ENCODE measurements at places on chromosomes 5 and 9.

DNA sequence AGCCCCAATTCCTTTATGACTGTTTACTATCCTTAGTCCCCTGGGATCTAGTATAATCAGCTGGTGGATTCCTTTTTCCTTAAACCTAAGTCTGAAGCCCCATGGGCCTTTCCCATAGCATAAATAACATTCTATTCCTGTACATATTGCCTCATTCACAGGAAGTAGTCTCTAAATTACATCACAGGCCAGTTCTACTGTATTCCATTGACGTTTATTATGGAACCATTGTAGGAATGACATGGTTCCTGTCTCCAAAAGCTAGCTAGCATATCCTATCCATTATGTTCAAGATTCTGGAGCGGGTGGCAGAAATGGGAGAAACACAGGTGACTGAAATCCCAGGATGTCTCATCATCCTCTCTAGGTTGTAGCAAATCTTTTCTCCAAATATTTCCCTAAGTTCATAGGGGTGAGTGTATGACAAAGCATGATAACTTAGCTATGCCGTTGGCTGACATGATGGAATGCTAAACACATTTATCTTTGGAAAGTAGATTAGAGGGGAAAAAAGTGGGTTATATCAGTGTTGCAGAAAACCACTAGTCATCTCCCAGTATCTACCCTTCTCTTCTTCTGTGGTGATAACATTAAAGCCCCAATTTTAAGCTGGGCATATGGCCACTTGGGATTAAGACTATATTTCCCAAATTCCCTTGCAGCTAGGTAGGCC lies 140.1 kb downstream of the FGF1 start:
- no peak for DNase-seq

DNA sequence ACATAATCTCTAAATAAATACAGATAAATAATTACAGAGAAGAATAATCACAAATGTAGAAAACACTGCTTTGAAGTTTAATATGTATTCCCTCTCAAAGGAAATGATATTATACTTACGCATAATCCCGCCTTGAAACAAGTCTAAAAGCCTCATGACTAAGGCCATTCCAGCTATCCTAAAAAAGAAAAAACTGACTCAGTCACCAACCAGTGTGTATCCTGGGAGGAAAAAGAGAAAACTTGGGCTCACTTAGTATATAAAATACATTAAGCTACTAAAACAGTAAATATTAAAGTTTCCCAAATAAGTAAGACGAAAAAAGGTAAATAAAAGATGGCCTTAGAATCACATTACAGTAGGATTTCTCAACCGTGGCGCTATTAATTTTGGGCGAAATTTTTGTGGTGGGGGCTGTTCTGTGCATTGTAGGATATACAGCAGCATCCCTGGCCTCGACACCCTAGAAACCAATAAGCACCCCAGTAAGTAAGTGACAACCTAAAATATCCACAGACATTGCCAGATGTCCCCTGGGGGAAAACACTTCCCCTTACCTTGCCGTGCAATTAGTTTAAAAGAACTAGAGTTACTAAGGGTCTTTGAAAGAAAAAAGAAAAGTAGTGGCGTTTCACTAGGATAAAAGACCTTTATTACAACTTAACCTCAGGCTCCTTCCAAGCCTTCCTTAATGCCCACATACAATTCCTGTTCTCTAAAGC lies 1.1 kb downstream of the HSPA9 start:
- no peak for DNase-seq

- DNase-seq: no peak
Observed at GRCh38 chr9:78663369-78663768, 366.4 kb downstream of the PSAT1 start.

DNA sequence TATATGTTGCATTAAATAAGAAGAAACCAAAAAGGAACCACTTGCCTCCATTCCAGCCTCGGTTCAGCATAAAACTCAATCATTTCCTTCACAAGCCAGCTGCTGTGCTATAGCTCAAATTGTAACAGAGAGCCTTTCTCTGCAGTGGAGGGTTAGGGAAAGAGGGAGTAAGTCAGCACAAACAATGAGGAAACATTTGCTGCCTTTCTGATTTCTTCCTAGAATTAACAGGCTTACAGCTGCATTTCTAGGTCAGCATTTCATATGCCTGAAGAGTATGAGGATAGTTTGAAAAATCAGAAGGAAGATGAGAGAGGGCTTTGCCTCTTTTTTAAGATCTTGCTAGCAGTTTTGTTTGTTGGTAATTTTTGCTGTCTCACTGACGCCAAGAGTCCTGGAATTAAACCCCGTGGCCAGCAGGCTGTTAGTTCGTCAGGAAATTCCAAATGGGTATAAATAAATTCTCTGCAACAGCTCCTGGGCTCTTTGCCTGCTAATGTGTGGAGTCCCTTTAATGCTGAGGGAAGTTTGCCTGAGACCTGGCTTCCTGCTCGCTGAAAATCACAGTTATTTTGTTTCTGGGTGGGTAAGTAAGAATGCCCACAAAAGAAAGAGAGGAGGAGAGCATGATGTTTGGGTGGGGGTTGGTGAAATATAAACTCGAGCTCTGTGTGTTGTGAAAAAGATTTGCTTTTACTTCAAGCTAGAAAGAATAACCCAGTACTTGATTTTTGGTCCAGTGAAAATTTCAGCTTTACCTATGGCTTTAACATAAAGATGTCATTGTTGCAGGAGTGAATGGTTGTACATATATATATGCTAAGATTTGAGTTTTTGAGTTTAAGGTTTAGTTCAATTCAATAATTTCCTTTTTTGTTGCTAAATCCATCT lies 148.1 kb upstream of the DMRT1 start:
- no peak for DNase-seq

DNA sequence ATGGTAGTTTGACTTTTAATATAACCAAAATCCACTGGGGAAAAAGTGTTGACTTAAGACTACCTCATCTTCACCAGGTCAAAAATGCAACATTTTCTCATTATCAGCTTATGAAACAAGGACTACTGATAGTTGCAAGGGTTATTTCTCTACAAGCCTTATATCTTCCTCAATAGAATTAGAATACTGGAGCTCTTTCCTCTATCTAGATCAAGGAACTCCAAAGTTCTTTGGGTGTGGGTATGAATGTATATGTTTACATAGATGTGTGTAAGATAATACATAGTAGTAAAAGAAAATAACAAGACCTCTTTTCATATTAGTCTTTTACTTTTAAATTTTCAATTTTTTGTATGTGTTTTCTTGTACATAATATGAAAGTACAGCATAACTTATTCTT lies 244.5 kb downstream of the MLLT3 start:
- no peak for DNase-seq

DNA sequence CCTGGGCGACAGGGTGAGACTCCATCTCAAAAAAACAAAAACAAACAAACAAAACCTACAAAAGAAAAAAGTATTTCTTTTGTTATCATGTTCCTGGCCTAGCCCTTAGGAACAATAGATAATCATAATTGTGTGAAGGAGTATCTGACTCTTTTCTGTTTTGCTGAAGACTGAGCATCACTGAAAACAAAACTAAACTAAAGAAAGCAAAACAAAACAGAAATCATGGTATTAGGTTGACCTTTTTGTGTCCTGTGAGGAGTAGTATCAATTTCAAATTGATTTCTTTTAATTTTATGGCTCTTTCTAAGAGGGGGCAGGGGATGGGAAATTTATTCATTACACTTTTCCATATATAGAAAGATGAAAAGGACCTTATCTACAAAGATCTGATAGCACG lies 246.0 kb downstream of the YTHDC2 start:
- no peak for DNase-seq

DNA sequence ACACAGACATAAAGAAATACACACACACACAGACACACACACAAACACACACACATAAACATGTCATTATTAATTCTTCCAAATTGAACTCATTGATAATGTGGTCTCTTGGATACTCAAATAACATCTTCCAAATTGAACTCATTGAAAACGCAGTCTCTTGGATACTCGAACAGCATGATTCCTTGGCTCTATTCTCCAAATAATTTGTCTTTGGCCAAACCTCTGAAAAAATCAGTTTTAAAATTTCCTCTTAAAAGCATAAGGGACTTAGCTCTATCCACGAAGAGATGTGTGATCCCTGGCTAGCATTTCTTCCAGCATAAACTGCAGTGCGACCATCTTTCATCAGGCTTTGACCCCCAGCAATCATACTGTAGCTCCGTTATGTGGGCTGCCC lies 296.6 kb downstream of the IRX2 start:
- DNase-seq: no peak

DNA sequence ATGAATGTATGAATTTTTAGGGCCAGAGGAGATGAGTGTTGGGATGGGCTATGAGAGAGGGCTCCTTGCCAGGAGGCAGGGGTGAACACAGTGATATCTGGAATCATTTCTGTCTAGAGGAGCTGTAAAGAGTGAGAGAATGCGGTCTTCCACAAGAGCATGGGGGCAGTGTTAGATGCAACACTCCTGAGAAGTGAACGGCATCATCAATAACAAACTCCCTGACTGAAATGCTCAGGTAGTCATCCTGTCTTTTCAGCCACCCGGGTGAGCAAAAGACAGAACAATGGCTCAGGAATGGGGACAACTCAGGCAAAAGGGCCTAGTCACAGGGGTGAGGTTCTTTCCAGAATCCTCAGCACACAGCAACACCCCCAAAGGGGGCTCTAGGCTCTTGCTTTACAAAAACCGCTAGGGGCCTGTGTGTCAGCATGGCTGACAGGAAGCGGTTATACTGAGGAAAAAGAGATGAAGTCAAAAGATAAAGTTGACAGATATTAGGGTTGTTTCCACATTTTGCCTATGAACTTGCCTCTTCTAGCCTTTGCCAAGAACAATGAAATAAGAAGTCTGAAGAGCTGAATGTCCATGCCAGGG lies 104.6 kb upstream of the LRRTM2 start:
- DNase-seq: no peak

DNA sequence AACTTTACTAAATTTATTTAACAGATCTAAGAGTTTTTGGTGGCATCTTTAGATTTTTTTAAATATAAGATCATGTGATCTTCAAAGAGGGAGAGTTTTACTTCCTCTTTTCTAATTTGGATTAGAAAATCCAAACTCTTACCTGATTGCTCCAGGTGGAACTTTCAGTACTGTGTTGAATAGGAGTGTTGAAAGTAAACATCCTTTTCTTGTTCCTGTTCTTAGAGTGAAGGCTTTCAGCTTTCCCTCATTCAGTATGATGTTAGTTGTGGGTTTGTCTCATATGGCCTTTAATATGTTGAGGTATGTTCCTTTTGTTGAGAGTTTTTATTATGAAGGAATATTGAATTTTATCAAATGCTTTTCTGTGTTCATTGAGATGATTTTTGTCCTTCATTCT lies 650.0 kb upstream of the SGCD start:
- DNase-seq: no peak

- DNase-seq: peak; percentile 70
Observed at GRCh38 chr9:36980148-36980974, 53.7 kb downstream of the PAX5 start.

GRCh38 chr5:179799644-179799973 lies 5.8 kb downstream of the LTC4S start:
- no peak for DNase-seq

DNA sequence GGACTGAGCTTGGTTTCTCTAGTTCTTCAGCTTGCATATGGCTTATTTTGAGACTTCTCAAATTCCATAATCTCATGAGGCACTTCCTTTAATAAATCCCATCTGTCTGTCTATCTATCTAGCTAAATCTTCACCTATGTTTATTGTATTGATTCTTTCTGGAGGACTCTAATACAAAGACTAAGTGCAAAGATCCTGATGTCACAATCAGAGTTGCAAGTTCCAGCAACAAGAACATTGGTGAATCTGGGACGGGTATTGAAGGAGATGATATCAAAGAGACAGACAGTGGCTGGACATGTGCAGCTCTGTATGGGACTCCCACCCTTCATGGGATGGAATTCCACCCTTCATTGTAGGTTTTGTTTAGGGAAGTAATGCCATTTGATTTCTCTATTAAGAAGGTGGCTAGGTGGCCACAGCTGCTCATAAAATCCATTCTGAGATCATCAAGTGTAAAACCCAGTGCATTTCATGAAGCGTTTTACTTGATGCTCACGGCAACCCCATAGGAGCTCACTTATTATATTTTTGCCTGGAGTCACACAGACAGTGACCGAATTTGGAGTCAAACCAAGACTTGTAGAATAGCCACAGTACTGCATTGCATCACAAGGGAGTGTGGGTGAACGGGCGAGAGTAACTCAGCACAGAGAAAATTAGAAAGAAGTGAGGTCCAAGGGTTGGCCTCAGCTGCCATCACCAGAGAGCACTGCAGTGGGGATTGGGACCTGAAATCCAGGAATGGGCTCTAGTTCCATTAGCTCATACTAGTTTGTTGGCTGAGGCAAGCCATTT lies 24.9 kb downstream of the TAS2R1 start:
- no peak for DNase-seq

GRCh38 chr5:98428806-98429205 lies 344.7 kb upstream of the RGMB start:
- DNase-seq: no peak

DNA sequence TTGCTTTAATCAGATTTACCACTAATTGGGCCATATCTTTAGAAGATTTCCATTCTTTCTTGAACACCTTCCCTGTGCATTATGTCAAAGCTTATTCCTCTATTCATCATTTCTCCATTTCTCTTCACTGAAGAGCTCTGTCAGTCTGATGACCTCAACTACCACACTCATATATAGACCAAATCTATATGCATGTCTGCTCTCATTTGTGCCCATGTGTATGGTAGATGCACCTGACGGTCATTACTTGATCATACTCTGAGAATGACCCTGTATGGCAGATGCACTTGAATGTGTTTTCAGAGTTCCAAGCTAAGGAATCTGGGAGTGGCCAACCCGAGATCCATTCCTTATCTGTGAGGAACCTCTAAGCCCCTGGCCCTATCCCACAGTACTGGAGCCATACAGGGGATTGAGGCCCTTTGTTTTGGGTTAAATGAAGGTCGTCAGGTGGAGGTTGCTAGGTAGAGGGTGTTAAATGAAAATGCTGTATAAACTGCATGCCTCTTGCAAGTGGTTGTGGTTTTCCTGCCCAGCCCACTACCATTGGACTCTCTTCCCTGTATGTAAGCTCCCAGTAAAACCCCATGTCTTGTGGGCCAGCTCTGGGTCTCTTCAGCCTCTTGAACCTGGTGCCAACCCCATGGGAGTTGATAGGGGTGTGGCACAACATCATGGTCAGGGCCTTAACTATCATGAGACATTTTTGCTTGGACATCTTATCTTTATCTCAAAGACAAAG lies 229.5 kb downstream of the KIAA0825 start:
- DNase-seq: no peak

DNA sequence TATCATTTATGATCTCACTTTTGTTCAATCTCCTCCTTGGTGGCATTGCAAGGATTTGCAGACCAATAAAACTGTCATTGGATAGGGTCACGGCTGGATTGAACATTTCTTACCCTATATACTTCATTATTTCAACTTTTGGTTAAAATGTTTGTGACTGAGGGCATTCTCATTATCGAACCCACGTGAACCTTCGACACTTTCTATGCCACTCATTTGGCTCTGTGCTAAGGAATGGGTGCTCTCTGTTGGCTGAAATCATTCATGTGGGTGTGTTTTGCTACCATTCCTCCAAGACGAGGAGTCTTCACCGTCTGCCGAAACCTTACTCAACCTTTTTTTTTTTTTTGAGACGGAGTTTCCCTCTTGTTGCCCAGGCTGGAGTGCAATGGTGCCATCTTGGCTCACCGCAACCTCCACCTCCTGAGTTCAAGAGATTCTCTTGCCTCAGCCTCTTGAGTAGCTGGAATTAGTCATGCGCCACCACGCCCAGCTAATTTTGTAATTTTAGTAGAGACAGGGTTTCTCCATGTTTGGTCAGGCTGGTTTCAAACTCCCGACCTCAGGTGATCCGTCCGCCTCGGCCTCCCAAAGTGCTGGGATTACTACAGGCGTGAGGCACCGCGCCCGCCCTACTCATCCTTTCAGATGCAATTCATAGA lies 62.5 kb downstream of the CSNK1A1 start:
- DNase-seq: no peak
